ENCODE measurements at places on chromosomes 1 and 21.

GRCh38 chr1:2273401-2274090, 45.4 kb downstream of the SKI start:
- DNase-seq: no peak

DNA sequence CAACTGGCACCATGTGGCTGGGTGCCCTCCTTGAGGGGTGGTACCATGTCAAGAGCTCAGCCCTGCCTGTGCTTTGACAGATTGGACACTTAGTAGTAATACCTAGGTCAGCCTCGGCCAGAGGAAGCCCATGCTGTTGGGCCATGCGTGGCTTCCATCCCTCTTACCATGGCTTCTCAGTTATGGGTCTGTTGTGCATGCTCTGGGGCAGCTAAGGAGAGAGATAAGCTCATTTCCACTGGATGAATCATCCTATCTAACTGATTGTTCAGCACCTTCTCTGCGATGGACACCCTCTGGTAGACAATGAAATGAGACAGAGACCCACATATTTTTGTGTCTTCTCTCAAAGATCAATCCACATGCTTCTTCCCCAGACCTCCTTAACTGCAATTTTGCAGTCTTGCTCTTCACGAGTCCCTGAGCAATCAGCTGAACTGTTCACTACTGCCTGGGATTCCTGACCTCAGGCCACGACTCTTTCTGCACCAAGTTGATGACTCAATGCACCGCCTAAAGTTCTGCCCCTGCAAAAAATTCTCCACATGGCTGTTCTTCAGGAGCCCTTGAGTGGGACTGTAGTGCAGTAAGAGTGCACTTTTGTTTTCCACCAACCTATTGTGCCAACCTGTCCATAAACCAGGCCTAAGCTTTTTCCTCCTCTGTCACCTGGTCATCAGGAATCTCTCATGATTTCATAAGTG, 6.9 kb upstream of the TRIM62 start:
- DNase-seq: no peak

DNA sequence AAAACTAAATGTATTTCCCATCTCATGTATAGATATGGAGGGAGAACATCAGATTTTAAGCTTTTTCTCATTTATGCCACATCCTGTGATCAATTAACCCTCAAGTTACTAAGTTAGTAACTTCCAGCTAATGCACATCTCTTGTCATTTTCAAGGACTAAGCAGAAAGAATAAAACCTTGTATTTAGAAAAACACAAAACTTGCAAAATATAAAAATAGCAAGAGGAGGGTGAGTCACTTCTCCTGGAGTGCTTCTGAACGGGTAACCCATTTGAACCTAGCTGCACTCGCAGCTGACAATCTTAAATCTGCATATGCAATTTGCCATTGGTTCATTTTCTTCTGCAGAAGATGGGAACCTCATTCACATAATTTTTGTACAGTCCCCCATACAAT, 500.5 kb downstream of the SETD4 start:
- DNase-seq: no peak

GRCh38 chr1:53327182-53327913, 522 bp downstream of the LRP8 start:
- DNase-seq: peak; percentile 11

DNA sequence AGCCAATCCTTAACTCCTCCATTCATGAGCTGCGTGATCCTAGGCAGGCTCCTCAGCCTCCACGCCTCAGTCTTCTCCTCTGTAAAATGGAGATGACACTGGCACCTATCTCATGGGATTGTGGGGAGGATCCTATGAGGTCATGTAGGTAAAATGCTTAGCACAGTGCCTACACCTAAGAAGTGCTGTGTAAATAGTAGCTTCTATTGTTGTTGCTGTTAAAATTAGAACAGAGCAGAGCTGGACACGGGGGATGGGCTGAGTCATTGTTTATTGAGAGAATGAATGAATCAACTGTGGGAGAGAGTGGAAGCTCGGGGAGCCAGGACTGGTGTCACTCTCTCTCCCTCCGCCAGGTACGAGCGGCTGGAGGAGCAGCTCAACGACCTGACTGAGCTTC, 43.0 kb downstream of the TMCC2 start:
- DNase-seq: no peak

DNA sequence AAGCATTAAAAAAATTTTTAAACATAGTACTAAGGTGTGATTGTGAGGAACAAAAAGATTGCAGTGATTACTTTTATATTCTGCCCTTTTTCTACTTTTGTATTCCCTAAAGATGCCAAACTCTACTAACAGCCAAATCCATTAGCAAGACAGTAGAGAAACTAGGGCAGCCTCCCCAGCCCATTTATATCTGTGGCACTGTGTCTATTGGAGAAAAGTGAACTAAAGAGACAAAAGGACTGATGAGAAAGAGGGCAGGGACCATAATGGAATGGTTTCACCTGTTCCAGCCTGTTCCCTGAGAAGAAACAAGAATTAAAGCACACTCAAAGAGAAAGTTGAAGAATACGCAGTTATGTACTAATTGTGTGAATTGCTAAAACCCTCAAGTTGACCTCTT, 56.6 kb downstream of the ATG4C start:
- no peak for DNase-seq
